ENCODE measurements at places on chromosomes 4 and X.

DNA sequence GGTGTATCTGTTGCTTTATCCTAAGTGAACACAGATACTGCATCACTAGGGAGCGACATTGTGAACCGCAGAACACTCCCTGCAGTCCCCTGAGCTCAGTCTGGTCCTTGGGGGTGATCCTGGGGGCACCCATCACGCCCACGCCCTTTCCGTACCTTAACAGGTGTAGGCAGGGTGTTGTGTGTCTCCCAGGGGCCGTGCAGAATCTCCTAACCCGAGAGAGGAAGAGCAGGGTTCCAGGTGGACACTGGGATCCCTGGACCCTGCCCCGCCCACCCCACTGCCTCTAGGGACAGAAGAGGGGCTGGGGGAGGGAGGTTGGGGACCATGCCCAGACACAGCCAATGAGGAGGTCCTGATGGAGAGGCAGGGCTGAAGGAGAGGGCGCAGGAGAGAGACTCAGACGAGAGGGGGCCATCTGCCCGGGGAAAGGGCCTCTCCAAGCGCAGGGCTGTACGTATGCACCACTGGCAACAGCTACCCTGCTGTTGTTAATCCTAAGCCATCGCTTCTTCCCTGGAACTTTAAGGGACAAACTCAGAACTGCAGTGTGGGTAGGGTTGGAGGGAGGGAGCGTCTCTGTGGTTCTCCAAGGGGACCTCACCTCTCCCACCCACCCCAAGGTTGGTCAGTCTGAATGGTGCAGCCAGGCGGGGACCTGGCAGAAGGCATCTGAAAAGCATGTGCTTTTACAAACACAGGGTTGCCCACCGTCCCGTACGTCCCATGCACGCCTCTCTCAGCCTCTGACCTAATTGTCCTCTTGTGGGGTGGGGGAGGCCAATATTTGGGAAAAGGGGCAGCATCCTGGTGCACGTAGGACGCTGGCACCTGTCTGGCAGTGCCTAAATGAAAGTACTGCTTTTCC, 2.5 kb downstream of the P2RY8 start:
- DNase-seq = no peak

GRCh38 chr4:95108883-95109421, 351.2 kb downstream of the BMPR1B start:
- peak; percentile 14 for DNase-seq

- no peak for DNase-seq
Observed at GRCh38 chrX:7109049-7109531, 38.4 kb upstream of the STS start.

DNA sequence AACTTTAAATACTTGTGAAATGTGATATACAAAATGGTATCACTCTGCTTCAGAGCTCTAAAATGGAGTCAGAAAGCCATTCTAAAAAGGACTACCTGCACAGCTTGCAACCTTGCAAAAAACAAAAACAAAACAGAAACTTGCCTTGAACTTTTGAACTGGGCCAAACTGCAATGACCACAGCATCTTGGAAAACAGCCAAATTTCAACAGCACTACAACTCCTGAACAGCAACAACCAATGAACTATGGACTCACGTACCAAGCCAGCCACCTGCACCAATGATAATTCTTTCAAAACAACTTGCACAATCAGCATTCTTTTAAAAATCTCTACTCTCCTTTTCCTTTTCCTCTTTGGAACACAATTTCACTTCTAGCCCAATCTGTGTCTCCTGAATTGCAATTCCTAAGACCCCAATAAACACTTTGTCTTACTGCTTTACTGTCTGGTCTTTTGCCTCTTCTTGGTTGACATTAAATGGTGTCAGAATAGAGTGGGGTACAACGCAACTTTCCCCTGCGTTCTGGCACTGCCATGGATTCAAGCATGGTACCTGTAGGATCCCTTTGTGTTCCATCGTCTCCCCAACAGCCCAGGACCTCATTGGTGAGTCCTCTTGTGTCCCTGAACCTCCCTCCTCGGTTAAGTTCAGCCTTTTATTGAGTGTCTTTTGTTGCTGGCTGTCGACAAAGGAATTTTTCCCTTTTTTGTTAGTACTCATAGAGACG, 35.7 kb upstream of the FMR1 start:
- DNase-seq = no peak

DNA sequence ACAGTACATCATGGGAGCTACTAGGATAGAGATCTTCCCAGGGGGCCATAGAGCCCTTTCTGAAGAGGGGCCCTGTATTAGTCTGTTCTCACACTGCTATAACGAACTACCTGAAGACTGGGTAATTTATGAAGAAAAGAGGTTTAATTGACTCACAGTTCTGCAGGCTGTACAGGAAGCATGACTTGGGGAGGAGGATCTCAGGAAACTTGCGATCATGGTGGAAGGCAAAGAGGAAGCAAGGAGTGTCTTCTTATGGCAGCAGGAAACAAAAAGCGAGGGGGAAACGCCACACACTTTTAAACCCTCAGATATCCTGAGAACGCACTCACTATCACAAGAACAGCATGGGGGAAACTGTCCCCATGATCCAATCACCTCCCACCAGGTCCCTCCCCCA, 4.2 kb upstream of the SLC9A6 start:
- DNase-seq = no peak

DNA sequence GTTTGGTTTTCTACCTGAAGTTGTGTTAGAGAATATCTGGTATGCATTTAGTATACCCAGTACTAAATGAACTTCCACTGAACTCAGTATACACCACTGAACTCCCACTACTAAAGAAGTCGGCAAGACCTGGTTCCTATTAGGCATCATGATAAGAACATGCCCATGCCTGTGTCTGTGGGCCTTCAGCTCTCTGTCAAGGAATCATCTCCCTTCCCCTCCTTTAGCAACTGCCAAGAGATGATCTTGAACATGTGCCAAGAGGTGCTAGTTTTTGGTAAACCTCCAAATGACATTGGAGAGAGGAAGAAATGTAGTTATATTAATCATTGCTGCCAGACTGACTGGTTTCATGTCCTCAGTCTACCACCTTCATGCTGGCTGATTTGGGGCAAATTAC, 113.2 kb downstream of the ATP10D start:
- DNase-seq = peak; percentile 18

DNA sequence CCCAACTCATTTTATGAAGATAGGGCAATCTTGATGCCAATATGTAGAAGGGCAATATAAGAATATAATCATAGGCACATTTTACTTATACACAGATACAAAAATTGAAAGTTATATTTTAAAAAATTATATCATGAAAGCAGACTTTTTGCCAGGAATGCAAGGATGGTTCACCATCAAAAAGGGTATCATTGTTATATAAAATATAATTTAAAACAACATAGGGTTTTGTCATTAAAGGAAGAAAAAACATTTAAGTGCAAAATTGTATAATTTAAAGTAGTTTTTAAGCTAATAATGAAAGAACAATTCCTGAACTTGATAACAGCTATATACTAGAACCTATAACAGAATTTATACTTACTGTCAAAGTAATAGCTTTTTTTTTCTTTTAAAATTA, 15.9 kb downstream of the AREG start:
- no peak for DNase-seq

DNA sequence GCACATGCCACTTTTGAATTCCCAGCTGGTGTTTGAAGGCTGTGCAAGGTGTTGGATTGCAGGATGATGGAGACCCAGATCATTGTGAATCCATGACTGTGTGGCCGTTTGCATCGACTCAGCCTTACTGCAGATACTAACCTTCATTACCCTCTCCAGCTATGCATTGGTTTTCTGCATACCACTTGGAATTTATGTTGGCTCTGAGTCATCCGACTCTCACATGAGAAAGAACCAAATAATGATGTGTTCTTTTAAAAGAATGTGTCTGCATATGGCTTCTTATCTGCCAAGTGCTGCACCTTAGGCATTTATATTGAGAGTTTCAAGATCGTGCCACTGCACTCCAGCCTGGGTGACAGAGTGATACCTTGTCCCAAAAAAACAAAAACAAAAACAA, 106.7 kb upstream of the PRKX start:
- DNase-seq = peak; percentile 86

GRCh38 chrX:101462892-101463291, 22.4 kb upstream of the ARMCX4 start:
- DNase-seq = peak; percentile 14

GRCh38 chr4:75699299-75699698, 25.1 kb upstream of the USO1 start:
- no peak for DNase-seq

DNA sequence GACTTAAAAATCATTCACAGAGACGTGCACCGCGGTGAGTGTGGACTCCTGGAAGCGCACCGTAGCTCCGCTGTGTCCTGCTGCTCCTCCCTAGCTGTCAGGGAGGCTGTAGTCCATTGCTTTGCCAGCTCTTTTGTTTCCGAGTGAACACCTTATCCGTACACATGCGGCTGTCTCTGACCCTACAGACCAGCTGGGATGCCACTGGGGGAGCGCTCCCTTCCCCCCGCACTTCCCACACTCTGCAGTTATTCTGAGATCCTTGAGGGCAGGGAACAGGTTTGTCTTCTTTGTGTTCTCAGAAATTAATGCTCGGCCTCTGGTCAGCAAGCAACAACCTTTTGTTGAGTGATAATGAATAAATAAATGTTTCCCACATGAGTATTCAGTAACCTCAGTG, 33.7 kb upstream of the MSANTD1 start:
- no peak for DNase-seq

GRCh38 chr4:30837131-30837539, 117.0 kb downstream of the PCDH7 start:
- peak; percentile 45 for DNase-seq

- no peak for DNase-seq
Observed at GRCh38 chr4:1608196-1608820, 75.8 kb downstream of the FAM53A start.

GRCh38 chr4:176921256-176921655, 128.5 kb upstream of the VEGFC start:
- DNase-seq = no peak

- DNase-seq = no peak
Observed at GRCh38 chr4:179747218-179747910, 2305.1 kb upstream of the AGA start.

DNA sequence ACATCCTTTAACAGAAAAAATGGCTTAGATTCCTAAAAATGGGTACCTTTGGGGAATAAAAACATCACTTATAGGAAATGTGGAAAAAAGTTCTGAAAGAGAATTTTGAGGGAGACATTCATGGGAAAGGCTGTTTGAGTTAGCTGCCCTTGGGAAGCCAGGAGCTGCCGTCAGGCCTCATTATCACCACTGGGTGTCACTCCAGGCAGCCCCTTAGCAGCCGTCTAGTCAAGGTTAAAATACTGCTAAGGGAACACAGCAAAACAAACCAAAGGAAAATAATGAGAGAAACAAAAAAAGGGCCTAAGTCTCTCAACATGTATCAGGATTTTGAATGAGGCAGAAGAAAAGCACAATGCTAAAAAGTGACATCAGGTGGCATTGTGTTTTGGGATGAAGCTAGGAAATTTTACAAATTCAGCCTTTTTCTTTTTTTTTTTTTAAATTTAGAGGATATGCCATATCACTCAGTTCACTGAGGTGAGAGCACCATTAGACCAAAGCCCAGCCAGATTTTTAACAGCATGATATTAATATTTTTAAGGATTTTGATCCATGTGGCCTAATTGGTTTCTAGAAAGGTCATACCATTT, 235.3 kb downstream of the GPAT3 start:
- peak; percentile 52 for DNase-seq

GRCh38 chr4:41526628-41527027, 11.3 kb upstream of the LIMCH1 start:
- no peak for DNase-seq

DNA sequence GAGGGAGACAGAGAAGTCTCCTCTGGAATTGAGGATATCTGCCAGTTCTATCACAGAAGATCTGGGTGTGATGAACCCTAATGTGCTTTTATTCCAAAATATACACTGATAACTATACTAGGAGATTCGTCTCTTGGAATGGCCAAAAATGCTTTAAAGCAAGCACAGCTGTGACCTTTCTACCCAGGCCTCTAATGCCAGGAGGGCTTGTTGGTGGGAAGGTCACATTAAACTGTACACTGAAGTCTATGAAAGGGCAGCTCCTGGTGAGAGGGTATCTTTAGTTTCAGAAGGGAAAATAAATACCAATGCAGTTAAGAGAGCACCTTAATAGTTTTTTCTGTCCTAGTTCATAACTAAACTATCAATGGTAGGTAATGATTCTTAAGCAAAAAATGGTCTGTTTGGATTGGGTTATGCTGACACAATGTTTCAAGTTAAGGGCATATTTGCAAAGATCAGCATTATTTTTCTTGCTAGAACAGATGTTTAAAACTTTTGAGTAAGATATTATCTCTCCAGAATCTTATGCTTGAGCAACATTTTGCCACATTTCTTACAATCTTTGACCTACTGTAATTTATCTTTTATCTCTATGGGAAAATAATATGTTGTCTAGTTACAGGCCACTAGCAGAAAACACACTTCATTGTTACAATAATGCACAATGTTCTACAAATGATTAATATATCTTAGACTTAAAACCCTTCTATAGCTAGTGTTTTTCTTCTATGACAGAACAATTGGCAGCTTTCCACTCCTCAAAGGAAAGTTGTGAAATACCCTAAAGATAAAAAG, 59.6 kb downstream of the SEC24D start:
- DNase-seq = peak; percentile 76

- DNase-seq = no peak
Observed at GRCh38 chr4:27000820-27001219, 140.2 kb downstream of the STIM2 start.

DNA sequence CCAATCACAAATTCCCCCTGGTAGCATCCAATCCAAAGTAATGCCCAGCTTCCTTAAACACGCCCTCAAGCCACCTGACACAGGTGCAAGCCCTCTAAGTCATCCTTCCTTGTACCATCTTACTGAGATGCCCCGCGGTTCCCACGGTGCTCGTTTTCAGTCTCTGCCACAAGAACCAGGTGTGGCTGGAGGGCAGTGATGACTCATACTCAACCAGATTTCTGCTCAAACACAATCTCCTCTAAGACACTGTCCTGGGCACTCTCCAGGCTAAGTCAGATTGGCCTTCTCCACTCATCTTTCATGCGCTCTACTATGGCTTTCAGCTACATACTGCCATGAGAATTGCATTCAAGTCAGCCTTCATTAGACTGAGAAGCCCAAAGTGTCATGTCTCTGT, 3.5 kb downstream of the SH3KBP1 start:
- no peak for DNase-seq

DNA sequence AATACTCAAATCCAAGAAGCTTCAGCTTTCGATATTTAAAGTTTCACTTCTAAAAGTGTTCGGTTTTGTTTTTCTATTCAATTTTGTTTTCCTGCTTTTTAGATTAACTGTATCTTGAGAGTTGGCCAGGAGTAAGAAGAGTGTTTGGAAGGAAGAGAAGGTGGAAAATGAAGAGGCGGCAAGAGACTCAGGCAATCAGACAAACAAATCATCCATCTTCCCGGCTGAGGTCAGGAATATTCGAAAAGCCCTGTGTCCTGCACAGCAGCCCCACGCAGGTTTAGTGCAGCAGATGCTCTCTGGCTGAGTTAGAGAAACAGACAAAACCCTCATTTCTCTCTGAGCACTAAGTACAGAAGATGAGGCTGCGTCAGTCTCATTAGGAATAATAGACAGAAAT, 330.3 kb upstream of the NOCT start:
- no peak for DNase-seq

DNA sequence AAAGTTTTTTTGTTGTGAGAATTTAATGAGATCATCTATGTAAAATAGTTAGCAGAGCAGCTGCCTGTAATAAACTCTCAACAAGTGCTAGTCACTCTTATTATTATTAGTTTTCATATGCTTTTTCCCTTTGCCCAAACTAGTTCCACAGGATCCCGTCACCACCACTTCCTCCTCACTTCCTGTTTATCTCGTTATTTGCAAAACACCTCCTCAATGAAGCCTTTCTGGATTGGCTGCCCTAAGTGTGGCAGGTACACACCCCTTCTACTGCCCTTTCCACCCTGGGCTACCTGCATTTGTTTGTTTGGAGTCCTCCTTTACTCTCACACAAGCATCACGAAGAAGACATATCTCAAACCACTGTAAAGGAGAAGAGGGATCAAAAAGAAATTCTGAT, 54.4 kb upstream of the KLF3 start:
- DNase-seq = no peak

All from fibroblast of skin of right quadriceps (primary cell).